ENCODE measurements at places on chromosomes 4 and X. TPM values are rescaled to one million over a fixed set of nuclear protein-coding genes. Genes with fewer than 3 reads are reported as not detected.

The YIPF7 gene
- polyA plus RNA-seq, result 0.53 TPM

DNA sequence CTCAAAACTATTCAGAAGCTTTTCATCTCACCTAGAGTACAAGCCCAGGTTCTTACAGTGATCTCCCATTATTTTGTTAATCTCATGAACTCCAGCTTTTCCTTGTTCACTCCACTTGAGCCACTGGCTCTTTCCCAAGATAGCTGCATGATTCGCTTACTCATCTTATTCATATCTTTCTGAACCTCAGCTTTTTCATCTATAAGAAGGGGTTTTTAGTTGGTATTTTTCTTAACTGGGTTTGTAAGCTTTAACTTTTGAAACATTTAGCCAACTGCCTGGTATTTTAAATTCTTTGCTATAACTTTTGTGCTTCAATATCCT, 24.0 kb downstream of the GIMD1 start:
- no peak for DNase-seq

- no peak for DNase-seq
Observed at GRCh38 chrX:132843363-132843762, 115.1 kb downstream of the HS6ST2 start.

The TEX13B gene
- not detected for polyA plus RNA-seq

The EVC gene
- polyA plus RNA-seq, result 32.2 TPM

GRCh38 chr4:158739600-158739999, 16.4 kb upstream of the PPID start:
- DNase-seq, result no peak

DNA sequence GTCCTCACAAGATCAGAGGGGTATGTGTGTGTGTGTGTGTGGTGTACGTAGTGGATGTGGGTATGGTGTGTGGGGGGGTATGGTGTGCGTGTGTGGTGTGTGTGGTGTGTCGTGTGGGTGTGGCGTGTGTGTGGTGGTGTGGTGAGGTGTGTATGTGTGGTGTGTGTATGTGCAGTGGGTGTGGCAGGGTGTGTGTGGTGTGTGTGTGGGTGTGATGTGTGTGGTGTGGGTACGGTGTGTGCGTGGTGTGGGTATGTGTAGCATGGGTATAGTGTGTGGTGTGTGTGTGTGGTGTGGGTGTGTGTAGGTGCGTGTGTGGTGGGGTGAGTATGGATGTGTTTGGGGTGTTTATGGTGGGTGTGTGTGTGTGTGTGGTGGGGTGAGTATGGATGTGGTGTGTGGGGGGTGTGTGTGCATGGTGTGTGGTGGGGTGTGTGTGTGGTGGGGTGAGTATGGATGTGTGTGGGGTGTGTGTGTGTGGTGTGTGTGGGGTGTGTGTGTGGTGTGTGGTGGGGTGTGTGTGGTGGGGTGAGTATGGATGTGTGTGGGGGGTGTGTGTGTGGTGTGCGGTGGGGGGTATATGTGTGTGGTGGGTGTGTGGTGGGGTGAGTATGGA, 182.0 kb downstream of the PALLD start:
- DNase-seq, result no peak

DNA sequence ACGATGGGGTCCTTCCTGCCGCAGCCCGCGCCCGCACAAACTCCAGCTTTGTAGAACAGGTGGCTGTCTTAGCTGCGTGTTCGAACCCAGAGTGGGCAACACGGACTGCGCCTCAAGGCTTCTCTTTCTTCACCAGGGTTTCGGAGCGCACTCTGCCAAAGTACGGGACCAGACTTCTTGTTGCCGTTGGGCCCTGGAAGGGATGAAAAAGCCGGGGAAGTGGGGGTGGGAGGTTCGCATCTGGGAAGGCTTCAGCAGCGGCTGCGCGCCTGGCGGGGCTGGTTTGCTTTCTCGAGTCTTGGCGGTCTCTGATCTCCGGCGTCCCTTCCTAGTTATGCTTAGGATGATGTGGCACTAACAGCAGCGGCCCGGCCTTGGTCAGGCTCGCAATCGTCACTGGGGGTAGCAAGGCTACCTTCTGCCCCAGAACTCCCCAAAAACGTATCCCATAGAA, 673 bp downstream of the PARM1 start:
- DNase-seq, result no peak

DNA sequence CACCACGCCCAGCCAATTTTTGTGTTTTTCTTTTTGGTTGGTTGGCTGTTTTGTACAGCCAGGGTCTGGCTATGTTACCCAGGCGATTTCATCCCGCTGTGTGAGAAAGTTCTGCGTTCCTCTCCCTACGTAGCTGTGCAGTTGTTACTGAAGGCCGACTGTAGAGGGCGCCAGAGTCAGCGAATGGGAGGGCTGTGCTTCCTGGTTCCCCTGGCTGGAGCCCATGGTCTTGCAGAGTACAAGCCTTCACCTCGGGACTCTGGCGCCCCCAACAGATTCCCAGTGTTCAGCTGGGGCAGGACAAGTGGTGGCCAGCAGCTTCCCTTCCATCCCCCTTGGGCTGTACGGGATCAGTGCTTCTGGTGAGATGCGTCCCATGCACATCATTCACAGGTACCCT, 5.6 kb upstream of the CT45A1 start:
- DNase-seq, result no peak

GRCh38 chr4:13248621-13249298, 235.4 kb downstream of the RAB28 start:
- DNase-seq, result no peak

GRCh38 chr4:113908829-113909228, 70.6 kb downstream of the ARSJ start:
- DNase-seq, result no peak

The DCAF4L1 gene
- polyA plus RNA-seq, result 0.23 TPM

DNA sequence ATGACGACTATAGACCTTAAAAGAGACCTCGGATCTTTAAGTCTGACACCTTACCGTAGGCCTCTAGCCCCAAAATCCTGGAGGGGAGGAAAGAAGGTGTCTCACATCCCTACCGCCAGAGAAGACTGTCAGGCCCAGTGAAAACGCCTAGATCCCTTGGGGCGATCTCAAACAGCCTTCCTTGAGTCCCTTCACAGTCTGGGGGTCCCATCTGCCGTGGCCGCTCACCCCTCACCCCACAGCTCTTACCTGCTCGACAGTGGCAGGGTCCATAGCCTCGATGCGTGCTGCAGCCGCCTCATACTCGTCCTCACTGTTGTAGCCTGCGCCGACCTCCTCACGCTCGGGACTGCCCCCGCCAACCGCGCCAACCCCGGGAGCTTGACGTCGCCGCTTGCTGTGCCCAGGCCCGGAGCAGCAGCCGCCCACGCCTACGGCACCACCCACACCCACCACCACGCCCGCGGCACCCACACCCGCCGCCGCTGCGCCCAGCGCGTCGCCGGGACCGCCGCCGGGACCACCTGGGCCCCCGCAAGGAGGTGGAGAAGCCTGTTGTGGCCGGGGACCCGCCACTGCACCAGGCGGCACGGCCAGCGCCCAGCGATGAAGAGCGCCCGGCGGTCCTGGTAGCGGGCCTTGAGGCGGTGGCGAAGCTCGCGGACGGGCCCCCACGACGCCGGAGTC, 536 bp downstream of the OTUD5 start:
- no peak for DNase-seq

All from right lung (tissue), 10 donors.